NAMALWA (cell line): ENCODE measurements at places on chromosomes 3 and 15.
A peak's percentile ranks its signal among the peaks of the same experiment; 100 is the strongest.

DNA sequence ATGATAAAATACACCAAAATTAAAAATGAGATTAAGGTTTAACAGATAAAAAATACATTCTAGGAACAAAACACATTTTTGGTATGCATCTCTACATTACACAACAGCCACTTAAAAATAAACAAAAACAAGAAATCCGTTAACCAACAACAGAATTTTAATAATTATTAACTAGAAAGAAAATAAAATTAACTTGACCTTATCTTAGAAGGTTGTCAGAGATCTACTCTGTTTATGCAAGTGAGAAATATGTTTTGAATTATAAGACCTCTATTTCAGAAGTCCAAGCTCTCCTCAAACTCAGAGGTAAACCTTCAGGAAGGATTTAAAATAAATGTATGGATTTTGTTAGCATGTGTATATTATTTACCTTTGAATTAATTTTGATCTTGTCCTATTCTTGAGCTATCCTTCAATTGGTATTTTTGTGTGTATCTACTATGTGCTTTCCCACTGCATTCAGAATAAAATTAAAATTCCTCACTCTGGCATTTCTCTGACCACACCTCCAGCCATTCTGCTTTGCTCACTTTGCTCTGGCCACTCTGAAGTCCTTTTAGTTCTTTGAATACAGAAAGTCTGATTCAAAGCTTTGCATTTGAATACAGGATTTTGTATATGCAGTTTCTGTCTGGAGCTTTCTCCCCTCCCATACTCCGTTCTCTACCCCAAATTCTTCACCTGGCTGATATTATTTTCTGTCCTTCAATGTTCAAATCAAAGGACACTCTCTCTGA is 352.0 kb downstream of the ZBTB20 start:
- DNase-seq = no peak

GRCh38 chr3:53970661-53971060 is 79.0 kb upstream of the SELENOK start:
- no peak for DNase-seq

- no peak for DNase-seq
These were observed 355.3 kb downstream of the TBC1D5 start for GRCh38 chr3:17387108-17387507.

DNA sequence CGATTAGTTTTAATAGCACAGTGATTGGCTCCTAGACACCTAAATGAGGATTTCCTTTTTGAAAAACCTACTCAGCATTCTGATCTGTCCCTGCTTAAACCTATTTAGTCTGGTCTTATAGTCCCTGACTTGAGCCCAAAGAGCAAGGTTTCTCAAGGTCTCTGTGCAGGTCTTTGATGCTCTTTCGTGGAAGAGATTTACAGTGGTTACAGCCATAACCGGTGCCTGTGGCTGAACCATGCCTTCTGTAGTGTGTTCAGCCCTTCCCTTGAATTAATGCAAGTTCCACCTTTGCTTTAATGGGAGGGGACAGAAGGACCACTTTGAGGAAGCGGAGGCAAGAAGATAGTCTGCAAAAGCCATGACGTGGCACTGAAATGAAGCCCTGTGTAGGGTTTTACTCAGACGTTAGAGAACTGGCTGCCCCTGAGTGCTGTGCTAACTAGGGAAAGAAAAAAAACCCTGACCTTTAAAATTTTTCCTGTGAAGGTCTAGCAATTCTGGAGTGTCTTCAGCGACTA is 43.0 kb downstream of the ZBTB38 start:
- DNase-seq = no peak

GRCh38 chr3:34268032-34268709 is 469.7 kb downstream of the PDCD6IP start:
- DNase-seq = no peak

GRCh38 chr3:16665282-16665741 is 60.1 kb upstream of the DAZL start:
- DNase-seq = no peak

GRCh38 chr15:99965376-99965775 is 232.1 kb upstream of the LYSMD4 start:
- no peak for DNase-seq

GRCh38 chr3:18423401-18424212 is 1.5 kb downstream of the SATB1 start:
- DNase-seq = peak; percentile 78

- DNase-seq = no peak
These were observed 65.7 kb downstream of the CMTM8 start for GRCh38 chr3:32303977-32304881.

- DNase-seq = no peak
These were observed 250.6 kb downstream of the MBNL1 start for GRCh38 chr3:152519376-152519775.

DNA sequence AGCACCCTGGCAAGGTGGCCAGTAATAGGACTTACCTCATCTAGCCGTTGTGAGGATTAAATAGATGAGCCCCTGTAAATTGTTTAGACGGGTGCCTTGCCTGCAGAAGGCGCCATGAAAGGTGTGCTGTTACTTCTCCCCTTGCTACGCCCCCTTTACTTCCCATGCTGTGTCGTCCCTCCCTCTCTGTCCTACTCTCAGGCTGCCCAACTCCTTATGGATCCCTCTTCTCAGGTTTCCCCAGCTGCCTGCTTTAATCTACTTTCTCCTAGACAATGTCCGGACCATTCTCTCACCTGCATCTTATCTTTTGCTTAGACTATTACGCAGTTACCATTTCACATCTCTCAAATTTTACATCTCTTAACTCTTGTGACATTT is 1.7 kb upstream of the FBXW12 start:
- no peak for DNase-seq

- no peak for DNase-seq
These were observed 7.0 kb upstream of the TFG start for GRCh38 chr3:100702082-100702979.

DNA sequence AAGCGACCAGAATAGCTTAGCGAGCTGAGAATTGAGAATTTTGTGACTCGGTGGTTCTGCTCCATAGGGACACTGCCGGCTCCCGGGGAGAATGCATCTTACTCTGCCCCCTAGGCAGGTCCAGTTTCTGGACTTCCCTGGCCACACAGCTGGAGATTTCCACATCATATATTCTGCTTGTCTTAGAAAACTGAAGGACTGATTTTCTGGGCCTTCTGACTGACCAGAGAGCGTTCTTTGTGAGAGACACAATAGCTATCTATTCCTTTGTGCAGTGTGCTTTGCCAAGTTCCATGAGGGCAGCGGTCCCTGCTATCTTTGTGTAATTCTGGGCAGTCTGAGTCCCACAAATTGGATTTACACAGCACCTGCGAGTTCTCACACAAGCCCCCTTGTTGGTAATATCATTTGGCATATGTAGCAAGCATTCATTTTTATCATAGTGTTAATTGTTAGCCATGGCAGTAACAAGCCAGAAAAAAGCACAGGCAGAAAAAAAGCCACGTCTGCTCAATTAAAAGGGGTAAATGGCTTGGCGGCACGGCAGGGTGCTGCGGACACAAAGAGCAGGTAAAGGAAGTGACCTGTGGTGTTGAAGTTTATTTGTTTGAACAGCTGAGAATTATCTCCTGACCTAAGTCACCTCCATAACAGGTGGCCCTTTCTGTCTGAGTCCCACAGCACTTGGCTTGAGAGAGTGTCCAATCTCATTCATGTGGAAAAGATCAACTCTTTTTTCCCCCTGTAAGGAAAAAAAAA is 688.7 kb downstream of the TUSC7 start:
- DNase-seq = no peak

DNA sequence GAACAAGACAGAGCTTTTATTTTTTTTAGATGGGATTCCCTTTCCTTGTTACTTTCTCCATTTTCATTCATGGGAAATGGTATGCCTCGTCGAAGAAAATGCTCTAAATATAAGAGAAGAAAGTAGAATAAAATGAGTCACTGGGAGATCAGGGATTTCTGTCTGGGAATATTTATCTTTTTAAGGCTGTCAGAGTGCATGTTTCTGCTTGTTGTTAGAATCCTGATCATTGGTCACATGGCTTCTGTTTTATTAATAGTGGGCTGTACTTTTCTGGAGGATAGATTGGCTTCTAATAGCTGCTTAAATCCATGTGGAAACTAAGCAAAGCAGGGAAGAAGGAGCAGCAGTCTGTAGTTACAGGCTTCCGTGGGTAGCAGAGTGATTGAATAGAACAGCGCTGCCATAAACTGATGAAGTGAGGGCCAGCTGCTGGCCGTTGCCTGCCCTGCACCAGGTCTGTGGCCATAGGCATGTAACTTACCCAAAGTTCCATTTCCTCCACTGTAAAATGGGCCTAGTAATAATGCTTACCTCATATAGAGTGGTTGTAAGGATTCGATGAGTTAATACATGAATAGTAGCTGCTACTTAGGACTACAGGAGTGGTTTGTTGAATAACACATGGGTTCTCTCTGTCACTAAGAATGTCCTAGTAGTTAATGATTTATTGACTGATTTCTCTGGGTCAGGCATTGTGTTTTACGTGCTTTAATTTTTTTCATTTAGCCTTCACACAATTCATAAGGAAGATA is 289.9 kb downstream of the SATB1 start:
- DNase-seq = no peak

DNA sequence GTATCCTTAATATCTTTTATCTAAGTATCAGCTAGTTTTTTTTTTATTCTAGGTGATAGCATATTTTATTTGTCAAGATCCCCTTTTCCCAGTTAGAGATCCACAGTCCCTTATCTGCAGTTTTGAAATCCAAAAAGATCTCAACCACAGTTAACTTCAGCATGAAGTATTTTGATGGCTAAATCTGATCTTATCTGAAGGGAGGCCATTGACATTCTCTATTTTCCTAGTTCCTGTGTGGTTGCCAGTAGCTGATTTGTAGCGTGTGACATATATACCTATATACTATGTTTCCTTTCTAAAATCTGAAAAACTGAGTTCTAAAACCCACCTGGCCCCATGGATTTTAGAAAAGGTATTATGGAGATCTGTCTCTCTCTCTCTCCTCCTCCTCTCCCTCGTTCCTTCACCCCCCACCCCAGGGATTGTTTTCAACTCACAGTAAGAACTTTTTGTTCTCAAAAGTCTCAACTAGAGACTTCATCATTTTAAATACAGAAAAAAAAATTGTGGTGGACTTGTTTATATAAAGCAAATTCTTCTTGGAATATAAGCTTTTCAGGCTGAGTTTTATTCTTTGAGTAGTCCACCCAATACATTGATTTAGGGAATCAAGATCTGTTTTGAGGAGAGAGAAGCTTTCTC is 12.3 kb downstream of the TCF12 start:
- DNase-seq = no peak

DNA sequence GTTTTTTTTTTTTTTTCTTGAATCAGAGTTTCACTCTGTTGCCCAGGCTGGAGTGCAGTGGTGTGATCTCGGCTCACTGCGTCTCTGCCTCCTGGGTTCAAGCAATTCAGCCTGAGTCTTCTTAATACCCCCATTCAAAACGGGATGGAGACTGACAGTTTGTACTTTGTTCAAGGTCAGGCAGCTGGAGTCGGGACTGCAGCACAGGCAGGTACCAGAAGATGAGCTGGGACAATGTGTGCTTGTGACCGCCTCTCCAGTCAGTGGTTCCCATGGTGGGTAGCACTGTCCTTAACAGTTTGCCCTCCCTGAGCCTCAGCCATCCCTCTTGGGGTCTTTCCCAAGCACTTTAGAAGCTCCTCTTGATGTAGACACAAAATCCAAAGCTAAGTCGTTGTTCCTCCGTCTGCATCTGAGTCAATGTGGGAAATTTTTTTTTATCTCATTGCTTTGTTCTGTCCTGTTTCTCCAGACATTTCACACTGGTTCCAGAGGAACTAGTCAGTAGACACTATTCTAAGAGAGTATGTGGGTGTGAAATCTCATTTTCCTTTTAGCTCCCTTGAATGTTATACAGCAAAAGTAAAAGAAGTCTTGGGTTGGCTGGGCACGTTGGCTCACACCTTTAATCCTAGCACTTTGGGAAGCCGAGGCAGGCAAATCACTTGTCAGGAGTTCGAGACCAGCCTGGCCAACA is 5.3 kb upstream of the TTLL13 start:
- DNase-seq = no peak

DNA sequence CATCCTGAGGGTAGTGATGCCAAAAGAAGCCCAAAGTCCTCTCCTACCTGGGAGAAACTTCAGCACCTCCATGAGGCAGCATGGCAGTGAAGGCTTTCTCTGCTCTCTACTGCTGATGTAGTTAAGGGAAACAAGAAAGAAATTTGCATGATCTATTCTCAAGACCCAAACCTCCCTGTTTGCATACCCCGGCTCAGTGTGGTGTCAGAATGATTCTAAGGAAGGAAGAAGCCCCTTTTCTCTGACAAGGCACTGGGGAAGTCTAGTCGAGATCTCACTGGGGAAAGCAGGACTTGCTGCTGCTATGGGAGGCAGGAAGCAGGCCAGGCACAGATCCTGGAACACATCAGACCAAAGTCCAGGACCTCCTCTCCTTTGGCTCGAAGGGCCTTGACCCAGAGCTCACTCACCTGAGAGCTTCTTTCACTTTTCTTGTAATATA is 89.4 kb upstream of the ICE2 start:
- peak; percentile 26 for DNase-seq

GRCh38 chr3:169604568-169604967 is 58.9 kb downstream of the MECOM start:
- peak; percentile 40 for DNase-seq

GRCh38 chr15:58587486-58587885 is 155.7 kb downstream of the LIPC start:
- no peak for DNase-seq

DNA sequence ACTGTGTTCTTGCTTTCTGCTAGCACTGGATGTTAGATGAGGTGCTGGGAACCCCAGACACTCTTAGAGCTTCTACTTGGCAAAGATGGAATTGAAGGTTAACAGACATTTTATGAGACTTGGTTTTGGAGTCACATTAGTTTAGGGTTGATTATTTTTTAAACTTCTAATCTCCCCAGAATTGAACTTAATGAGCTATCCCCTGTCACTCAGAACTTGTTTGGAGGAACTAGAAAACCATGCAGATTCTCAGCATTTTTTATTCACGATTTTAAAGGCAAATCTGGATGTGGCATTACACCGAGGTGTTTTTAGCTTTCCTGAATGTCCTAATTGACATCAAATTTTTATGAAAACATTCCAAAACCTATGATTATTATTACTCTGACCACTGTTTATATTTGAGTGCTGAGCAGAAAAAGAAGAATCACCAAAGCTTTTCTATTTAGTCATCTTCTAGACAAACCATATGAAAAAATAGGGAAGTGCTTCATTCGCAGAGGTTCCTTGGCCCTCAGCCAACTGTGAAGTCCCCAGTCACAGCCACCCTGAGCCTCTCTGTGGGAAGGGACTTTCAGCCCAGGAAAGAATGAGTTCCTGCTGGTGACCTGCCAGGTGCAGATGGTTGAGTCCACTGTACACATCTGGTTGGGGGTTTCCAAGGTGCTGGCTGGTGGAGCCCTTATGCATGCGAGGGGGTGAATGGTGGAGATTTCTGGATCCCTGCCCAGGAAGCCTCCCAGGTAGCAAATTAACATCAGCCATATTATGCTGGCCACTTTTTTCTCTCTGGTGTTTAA is 196.0 kb upstream of the TOPAZ1 start:
- DNase-seq = peak; percentile 90

GRCh38 chr3:172447611-172448579 is at the start of gene GHSR:
Gene GHSR, minus strand, starts transcription at chr3:172448456. Its CDS starts 43 bp downstream, at chr3:172448413.
- DNase-seq = no peak
